ENCODE measurements at places on chromosomes 12 and 14.

GRCh38 chr14:37466623-37467088 lies 128.4 kb downstream of the FOXA1 start:
- no peak for DNase-seq

DNA sequence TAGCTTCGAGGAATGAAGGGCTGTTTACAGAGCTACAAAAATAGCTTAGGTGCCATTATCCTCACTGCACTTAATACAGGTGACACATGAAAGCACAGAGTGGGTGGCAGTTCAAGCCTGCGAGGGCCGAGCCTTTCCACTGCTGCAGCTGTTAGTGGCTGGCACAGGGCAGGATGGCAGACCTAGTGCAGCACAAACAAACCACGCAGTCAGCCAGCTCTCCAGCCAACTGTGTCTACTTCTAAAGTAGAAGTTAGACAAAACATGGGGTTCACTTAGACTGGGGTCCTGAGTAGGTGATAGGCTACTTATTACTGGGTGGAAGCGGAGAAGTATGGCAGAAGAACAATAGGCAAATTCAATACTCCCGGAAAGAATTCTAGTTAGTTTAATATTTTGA lies 95.4 kb downstream of the DUSP16 start:
- peak; percentile 46 for DNase-seq

GRCh38 chr14:76655331-76655730 lies 105.9 kb upstream of the VASH1 start:
- no peak for DNase-seq

- DNase-seq, result no peak
Observed at GRCh38 chr14:106218174-106218573, 691.8 kb downstream of the TMEM121 start.

DNA sequence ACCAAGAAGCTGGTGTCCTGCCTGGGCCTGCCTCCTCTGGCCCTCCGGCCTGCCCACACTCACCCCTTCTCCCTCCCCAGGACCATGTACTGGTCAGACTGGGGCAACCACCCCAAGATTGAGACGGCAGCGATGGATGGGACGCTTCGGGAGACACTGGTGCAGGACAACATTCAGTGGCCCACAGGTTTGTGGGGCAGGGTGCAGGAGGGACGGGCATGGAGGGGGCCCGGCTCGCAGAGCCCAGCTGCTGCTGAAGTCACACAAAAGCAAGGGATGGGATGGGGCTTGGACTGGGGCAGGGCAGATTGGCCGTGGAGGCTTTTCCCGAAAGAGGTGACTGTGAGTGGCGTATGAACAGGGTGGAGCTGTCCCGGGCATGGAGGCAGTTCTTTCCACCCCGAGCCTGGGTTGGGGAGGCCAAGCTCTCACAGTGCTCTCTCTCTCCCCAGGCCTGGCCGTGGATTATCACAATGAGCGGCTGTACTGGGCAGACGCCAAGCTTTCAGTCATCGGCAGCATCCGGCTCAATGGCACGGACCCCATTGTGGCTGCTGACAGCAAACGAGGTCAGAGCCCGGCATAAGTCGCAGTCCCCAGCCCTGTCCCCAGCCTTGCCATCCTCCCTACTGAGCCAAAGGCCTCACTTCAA lies 7.8 kb upstream of the NXPH4 start:
- DNase-seq, result no peak

- no peak for DNase-seq
Observed at GRCh38 chr12:6346235-6346832, 4.5 kb upstream of the TNFRSF1A start.

DNA sequence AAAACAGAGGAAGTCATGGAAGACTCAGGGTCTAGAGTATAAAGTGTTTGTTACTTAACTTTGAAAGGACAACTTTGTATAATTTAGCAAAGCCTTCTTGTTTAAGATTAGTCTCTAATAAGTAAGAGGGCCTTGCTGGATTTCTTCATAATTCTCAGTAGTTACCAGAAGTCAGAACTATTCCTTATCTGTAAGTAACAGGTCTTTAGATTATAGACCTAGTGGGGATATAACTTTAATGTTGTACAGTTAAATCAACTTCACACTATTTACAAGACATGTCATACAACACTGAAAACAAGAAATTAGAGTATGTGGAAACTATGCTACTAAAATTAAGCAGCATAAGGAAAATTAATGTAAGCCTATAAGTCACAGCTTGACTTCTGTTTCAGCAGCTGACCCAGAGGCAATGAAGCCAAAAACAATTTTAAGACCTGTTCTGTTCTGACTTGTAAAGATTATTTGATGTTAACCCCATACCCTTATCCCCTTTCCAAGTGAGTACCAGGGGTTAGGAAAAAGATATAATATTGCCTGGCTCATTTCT lies 398.3 kb downstream of the RAD51B start:
- DNase-seq, result no peak

GRCh38 chr12:47736216-47736615 lies 10.9 kb upstream of the ENDOU start:
- no peak for DNase-seq

GRCh38 chr12:113504917-113505316 lies 33.2 kb upstream of the LHX5 start:
- no peak for DNase-seq

DNA sequence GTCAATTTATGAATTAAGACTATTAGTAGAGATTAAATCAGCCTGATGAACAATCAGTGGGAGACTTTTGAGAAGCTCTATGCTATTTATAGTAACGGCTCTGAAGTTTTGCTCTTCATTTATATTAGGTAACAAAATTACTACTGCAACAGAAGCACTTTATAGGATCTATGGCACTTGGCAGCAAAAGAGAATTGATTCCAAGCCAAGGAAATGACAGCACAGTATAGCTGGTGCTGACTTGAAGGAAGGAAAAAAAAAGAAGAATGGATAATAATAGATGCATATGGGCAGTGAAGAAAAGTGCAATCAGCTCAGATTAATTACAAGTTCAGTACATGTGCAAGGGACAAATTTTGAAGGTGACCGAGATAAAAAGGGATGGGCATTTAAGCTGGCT lies 228.2 kb upstream of the PPFIA2 start:
- DNase-seq, result no peak

DNA sequence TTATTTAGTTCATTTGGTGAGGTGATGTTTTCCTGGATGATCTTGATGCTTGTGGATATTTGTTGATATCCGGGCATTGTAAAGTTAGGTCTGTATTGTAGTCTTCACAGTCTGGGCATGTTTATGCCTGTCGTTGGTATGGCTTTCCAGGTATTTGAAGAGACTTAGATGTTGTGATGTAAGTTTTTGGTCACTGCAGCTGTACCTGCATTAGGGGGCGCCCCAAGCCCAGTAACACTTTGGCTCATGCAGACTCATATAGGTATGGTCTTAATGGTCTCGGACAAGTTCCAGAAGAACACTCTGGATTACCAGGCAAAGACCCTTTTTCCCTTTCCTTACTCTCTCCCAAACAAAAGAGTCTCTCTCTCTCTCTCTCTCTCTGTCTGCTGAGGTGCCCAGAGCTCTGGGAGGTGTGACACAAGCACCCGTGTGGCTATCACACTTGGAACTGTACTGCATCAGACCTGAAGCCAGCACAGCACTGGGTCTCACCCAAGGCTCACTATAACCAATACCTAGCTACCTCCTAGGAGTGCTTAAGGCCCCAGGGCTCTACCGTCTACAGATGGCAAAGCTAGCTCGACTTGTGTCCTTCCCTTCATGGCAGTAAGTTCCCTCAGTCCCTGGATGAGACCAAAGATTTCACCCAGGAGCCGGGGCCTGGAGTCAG lies 425.8 kb upstream of the ATXN7L3B start:
- DNase-seq, result no peak

GRCh38 chr12:19154686-19155085 lies 25.2 kb downstream of the PLEKHA5 start:
- DNase-seq, result no peak

DNA sequence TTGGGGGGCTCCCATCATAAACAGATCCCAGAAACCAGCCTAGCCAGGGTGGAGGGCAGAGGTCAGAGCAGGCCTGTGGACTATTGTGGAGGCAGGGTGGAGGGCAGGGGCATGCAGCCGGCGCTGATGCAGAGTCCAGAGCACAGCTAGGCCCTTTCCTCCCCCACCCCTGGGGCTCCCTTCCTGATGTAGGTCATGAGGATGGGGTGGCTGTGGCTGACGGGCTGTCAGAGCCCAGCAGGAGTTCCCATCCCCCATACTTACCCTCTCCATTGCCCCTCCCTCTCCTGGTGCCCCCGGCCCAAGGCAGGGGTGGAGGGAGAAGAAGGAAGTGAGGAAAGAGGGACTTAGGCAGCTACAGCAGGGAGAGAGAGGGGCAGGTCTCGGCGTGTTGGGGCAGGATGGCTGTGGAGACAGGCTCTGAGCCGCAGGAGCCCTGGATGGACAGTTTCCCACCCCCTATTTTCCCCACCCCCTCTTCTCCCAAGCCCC lies 5.7 kb upstream of the ZNF385A start:
- no peak for DNase-seq

DNA sequence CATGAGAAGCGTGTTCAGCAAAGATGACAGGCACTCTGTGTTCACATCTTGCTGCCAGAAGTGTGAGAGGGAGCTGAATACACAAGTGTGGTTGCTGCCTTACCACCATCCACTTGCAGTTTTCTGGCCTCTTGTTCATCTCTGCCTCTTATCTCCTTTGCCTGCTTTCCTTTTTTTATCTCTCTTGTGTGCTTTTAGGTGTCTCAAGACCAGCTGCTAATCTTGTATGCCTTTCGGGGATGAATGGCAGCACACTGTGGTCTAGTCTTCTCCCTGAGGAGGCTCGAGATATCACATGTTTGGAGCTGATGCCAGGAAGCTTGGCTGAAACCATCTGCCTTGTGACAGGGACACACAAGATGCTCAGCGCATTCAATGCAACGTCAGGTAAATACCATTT lies 17.2 kb downstream of the FAM234B start:
- no peak for DNase-seq

GRCh38 chr12:71771069-71771468 lies 16.4 kb downstream of the RAB21 start:
- DNase-seq, result no peak

- DNase-seq, result no peak
Observed at GRCh38 chr12:68043435-68043834, 54.2 kb downstream of the IFNG-AS1 start.

DNA sequence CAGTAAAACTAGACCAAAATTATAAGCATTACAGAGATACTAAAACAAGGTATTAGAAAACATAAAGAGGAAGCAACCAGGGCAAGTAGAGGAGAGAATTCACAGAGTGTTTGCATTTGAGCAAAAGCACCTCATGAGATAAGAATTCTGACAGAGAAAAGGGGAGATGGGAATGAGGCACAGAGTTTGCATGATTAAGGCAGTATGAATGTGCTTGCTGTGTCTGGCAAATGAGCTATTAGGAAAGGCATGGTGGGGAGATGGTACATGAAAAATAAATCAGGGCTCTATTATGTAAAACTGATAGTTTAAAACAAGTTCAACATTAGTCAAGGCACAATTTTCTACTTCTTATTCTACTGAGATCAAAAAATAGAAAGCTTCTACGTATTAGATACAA lies 23.1 kb downstream of the GARIN6 start:
- no peak for DNase-seq

GRCh38 chr12:108666401-108666881 lies 32.7 kb upstream of the SELPLG start:
- no peak for DNase-seq

- no peak for DNase-seq
Observed at GRCh38 chr14:52661314-52661713, 34.0 kb downstream of the ERO1A start.

All from CD4-positive, alpha-beta T cell treated with Interleukin-2 at 100 ng/mL for 4 hours (primary cell).